ENCODE measurements at places on chromosomes 1 and 21. TPM values are rescaled to one million over a fixed set of nuclear protein-coding genes. Genes with fewer than 3 reads are reported as not detected.

Gene CNR2
- 5.3 TPM for total RNA-seq

Gene DPM3
- total RNA-seq = 26.8 TPM

Gene CD1D
- 1.5 TPM for total RNA-seq

Gene CBS
- total RNA-seq = 0.58 TPM

Gene RGS13
- total RNA-seq = 0.77 TPM

Gene CD5L
- not detected for total RNA-seq

Gene MYOM3
- total RNA-seq = 0.08 TPM

Gene RGS4
- not detected for total RNA-seq

Gene GUCA2B
- not detected for total RNA-seq

Gene CCDC181
- not detected for total RNA-seq

Gene OR6N1
- total RNA-seq = 4.0 TPM

Gene CALML6
- total RNA-seq = 3.9 TPM

Gene KRTAP7-1
- total RNA-seq = not detected

Gene CLCA1
- not detected for total RNA-seq

Gene HORMAD1
- total RNA-seq = 0.65 TPM

Gene IGSF9
- total RNA-seq = not detected

Gene MSH4
- 0.61 TPM for total RNA-seq

Gene PRKACB
- total RNA-seq = 111 TPM

Gene ORC1
- 1.9 TPM for total RNA-seq

Gene F13B
- not detected for total RNA-seq

Gene TOR1AIP1
- total RNA-seq = 63.9 TPM

Gene NBPF4
- total RNA-seq = not detected

Gene S100A7
- not detected for total RNA-seq

Gene HMGN1
- 228 TPM for total RNA-seq

Gene MX2
- 73.9 TPM for total RNA-seq

Gene FRRS1
- 3.3 TPM for total RNA-seq

Gene S1PR1
- total RNA-seq = 114 TPM

Gene FAM110D
- not detected for total RNA-seq

Gene LMO4
- 50.0 TPM for total RNA-seq

Gene ZYG11A
- total RNA-seq = not detected

Gene MAB21L3
- not detected for total RNA-seq

Gene PYCR2
- total RNA-seq = 74.5 TPM

Gene TMCC2
- 1.1 TPM for total RNA-seq

Gene SPRR3
- total RNA-seq = not detected
